Posterior vena cava (tissue), 2 donors: ENCODE measurements at places on chromosomes 1 and 21. TPM values are rescaled to one million over a fixed set of nuclear protein-coding genes. Genes with fewer than 3 reads are reported as not detected.
A peak's percentile ranks its signal among the peaks of the same experiment; 100 is the strongest.

CLCNKB gene
- total RNA-seq: 0.88 TPM

KCNE2 gene
- total RNA-seq: not detected

TMEM35B gene
- 22.4 TPM for total RNA-seq

VWA5B1 gene
- total RNA-seq: not detected

CLDN17 gene
- not detected for total RNA-seq

HPDL gene
- 0.38 TPM for total RNA-seq

DNA sequence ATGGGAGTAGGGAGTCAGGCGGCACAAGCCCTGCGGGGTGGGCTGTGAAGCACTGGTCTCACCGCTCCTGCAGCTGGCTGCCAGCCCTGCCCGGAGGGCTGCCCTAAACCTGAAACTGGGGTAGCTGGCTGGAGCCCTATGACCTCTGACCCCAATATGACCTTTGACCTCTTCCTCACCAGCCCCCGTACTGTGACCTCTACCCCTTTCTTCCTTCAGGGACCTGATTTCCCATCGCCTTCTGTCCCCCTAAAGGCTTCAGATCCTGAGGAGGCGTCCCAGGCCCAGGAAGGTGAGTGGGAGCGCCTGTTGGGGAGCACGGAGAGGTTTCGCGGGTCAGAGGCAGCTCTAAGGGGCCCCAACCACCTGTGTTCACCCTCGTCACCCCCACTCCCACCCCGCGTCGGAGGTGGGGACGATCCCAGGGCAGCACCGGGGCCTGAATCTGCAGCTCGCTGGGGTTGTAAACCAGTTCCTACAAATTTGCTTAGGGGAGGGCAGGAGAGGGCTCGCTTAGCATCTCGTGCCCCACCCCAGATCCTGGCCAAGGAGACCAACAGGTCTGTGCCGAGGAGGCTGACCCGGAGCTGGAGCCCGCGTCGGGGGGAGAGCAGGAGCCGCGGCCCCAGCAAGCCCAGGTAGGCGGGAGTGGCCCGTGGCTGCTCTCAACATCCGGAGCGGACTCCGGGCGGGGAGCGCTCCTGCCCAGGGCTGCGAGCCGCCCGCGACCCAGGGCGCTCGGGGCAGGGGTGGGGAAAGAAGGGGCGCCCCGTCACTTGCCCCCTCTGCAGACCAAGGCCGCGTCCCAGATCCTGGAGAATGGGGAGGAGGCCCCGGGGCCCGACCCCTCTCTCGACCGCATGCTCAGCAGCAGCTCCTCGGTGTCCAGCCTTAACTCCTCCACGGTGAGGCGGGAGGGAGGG lies 7.3 kb downstream of the SYTL1 start:
- DNase-seq: peak; percentile 74

- no peak for DNase-seq
Measured at GRCh38 chr1:54716299-54717047, 812 bp downstream of the TTC4 start.

- DNase-seq: no peak
Measured at GRCh38 chr1:113031171-113031933, 41.6 kb upstream of the LRIG2 start.
